ENCODE measurements at places on chromosomes 7 and 10.

GRCh38 chr10:43863270-43863669, 214.6 kb upstream of the ZNF32 start:
- DNase-seq: no peak

DNA sequence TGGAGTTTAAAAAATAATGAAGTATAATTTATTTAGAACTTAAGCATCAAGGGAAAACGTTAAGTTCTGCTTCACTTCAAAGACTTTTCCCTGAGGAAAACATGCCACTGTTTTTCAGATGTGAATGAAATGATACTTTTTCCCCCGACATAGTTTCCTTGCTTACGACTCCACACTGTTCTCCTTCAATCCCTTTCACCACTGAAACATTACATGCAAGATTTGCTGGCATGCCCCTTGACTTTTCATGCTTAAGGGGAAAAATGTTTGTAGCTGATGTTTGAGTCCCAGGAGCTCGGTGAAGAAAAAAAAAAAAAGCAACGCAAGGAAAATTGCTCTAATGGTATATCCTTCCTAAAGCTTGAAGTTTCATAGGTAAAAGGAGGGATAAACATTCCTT, 10.0 kb downstream of the GLI3 start:
- DNase-seq: no peak

DNA sequence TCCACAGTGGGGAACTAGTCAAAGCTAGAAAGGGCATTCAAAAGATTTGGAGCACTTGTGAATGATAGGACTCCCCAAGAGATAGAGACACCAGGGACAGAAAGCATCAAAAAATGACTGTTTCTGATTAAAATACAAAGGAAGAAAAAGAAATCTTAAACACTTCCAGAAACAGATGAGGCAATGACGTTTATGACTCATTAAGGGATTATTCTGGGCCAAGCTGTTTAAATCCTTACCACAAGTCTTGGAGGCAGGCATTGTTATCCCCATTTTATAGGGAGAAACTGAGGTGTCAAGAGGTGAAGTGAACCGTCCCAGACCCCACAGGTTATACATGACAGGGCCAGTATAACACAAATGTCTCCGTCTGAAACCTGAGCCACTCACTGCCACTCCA, 68.3 kb upstream of the AMPH start:
- DNase-seq: no peak

- no peak for DNase-seq
These were observed 29.7 kb downstream of the CHST12 start for GRCh38 chr7:2432910-2433712.

DNA sequence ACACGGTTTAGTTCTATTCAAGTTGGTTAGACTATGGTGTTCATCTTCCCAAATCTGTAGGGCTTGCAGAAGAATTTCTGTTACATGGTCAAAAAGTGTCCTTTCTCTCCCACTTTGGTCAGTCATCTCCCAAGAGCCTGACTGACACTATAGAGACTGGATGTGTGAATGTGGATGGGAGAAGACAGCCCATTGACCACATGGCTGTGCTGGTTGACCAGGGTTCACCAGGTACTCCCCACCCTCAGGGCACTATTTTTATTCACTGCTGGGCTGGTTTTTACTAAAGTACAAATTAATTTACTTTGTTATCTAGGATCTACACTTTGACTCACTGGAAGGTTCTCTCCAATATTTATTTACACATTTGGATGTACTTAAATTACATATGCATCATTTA, 2.3 kb downstream of the ZNF804B start:
- DNase-seq: no peak

- DNase-seq: no peak
These were observed 1042.1 kb downstream of the TYW1 start for GRCh38 chr7:68038621-68039314.

All from hematopoietic multipotent progenitor cell treated with erythropoietin and hydrocortisone succinate and interleukin-3 and kit ligand, for 8 days (in vitro differentiated cells).